Hippocampal formation (tissue), 2 donors: ENCODE measurements at places on chromosomes 11 and 22.
A peak's percentile ranks its signal among the peaks of the same experiment; 100 is the strongest.

GRCh38 chr11:70881948-70882715 is 370.2 kb downstream of the SHANK2 start:
- no peak for DNase-seq

- no peak for DNase-seq
These were observed 22.0 kb upstream of the KLHL35 start for GRCh38 chr11:75454987-75455386.

DNA sequence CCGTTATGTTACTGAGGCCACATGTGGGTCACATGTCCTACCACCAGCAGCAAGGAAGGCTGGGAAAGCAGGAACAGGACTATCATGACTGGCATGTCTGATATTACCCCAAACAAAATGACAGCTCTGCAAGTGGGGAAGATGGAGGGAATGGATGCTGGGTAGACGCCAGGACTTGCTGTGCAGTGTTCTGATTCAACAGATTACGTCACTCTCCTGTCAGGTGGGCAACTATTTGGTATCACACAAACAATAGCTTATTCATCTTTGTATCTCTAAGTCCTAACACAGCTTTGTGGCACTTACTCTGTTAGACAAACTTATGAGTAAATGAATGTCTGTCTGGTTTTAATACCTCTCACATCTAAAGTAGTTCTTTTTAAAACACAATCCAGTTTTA is 105.2 kb downstream of the SPON1 start:
- no peak for DNase-seq

DNA sequence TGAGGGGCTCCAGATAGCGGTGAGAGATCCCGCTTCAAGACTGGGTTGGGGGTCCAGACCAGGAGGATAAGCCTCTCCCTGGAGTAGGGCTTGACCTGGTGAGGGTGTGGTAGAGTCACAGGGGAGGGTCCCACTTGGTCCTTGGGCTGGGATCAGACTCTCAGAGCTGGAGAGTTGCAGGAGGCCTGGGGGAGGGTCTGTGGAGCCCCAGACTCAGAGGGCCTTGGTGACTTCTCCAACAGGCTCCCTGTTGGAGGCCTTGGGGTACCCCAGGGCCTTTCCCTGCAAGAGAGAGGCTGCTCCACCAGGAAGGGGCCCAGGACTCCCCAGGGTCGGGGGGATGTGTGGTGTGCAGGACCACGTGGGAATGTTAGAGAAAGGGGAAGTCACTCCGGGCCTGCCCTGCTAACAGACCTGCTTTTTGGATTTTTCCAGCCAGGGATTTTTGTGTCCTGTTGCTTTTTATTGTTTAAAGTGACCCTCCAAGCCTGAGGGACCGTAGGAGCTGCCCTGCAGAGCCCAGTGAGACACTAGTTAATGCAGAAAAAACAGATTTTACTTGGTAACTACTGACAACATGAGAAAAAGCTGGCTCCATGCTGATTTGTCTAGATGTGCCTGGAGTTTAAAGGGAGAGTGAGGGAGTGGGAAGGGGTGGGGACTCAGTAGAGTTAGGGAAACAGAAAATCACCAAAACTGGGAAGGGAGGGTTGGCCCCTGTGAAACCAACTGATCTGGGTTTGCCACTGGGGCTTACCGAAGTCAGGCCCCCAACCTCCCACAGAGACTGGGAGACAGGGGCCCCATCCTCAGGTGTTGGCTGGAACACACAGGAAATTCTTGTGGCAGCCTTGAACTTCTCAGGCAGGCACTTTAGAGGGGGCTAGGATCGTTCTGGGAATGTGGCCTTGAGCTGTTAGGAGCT is 801 bp upstream of the TXNRD2 start:
- peak; percentile 35 for DNase-seq

DNA sequence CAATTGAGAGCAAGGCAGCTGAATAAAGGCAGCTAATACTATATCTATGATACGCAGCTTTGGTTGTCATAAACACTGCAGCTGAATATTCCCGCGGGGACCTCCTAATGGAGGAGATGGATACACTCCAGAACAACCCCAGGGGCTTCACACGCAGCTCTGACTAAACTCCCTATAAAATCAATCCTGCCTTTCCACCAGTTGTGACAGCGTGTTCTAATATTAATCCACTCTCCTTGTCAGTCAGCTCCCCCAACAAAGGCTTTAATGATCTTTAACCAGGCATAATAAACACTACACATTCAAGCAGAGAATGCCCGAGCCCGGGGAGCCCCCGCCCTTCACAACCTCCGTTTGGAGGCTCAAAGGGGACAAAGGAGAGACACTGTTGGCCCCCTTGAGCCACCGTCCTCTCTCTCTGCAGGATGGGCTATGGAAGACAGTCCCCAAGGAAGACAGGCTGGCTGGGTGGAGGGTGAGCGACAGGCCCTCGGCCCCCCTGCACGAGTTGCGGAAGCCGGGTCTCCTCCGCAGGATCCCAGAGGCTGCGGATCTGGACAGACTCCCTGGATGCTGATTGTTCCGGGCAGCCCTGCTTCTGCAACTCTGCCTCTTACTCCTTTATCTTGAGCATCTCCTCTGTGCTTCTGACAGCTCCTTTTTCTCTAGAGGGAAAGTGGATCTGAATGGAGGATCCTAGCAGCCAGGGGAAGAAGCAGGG is 565.2 kb downstream of the BUD13 start:
- DNase-seq, result no peak

- DNase-seq, result peak; percentile 50
These were observed 19.0 kb upstream of the E2F8 start for GRCh38 chr11:19259487-19260345.

DNA sequence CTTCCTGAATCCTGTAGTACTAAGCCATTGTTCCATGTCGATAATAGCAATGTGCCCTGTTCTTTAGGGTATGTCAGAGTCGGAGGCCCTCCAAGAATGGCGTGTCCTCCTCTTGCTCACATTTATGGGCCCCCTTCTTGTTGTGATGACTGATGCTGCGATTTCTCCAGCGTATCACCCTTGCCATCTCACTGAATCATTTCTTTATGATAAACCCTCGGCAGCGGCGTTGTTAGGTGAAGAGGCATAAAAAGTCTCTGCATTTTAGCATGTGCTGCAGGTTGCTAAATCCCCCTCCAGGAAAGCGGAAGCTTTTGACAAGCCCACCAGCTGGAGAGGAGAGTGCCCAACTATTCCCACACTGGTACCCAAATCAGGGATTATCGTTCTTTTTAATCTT is 1045.3 kb downstream of the BRD1 start:
- DNase-seq, result no peak

DNA sequence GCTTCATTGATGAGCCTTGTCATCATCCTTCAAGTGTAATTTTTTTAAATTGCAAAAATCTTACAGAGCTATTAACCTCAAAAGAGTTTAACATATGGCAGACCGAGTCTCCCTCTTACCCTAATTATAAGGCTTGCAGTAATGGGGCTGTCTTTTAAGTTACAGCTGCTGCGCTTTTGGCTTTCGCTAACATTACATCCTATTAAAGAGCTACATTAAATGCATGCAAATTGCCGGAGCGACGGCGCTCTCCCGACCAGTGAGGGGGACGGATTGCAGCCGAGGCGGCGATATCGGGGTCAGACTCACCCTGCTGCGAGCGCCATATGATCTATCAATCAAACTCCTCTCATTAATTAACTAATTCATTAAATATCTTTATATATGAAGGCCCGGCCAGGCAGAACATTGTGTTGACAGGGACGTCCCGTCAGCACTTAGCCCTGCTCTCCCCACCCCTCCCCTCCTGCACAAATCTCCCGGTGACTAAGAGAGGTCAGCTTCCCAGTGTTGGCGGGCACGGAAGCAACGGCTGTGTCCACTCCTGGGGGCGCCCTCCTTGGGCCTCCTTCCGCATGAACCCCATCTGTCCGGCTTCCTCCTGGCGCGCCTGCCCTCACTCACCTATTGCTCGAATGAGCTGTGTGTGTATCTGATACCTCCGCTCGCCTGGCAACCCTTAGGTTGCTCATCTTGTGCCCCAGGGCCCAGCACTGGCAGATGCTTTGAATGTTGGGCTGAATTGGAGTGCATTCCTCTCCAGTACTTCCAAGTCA is 156.0 kb upstream of the CADM1 start:
- no peak for DNase-seq

GRCh38 chr11:32137263-32137662 is 46.4 kb downstream of the RCN1 start:
- DNase-seq, result no peak

GRCh38 chr11:62514151-62514550 is 32.5 kb downstream of the AHNAK start:
- no peak for DNase-seq

- DNase-seq, result no peak
These were observed 12.3 kb downstream of the MRE11 start for GRCh38 chr11:94481342-94481741.

GRCh38 chr11:117179048-117179999 is 781 bp downstream of the SIDT2 start:
- DNase-seq, result no peak

DNA sequence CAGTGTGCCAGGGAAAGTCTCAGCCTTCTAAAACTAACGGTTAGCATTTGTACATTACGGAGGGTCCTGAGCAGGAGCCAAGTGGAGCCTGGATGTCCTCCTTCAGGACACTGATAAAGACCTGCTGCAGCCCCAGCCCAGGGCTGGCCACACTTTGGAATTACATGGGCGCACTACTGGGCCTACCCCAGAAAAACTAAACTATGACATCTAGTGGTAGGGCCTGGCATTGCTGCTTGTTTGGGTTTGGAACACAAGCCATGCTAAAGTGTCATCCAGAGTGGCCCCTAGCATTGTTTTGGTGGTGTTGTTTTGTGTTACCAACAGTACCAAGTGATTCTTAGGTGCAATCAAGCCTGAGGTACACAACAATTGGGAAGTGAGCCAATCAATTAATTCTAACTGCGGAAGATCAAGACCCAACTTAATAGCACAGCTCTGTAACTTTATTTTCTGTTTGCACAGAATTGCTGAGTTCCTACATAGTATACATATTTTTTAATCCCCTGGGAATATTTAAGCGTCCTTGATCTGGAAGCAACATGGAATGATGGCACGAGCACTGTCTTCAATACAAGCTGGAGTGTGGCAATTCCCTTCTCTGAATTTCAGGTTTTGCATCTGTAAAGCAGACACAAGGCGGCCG is 340.7 kb downstream of the LARGE1 start:
- DNase-seq, result peak; percentile 42

DNA sequence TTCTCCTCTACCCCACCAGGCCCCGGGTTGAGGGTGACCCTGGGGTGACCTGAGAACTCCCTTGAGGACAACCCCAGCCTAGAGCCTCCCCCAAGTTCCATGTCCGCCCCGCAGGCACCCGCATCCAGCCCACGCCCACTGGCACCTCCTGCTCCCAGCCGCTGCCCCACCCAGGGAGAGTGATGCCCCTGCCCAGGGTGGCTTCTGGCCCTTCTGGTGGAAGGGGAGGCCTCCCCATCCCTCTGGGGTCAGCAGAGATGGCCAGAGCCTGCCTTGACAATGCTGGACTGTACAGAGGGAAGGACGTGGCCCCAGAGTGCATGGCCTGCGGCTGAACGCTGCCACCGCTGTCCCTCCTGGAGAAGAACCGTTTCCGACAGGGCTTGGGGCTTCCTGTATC is 1.1 kb upstream of the TH start:
- DNase-seq, result no peak

GRCh38 chr22:24039046-24039445 is 27.9 kb downstream of the CABIN1 start:
- DNase-seq, result no peak

GRCh38 chr11:94866231-94866822 is 98.2 kb downstream of the AMOTL1 start:
- no peak for DNase-seq

GRCh38 chr11:110174645-110175310 is 81.6 kb downstream of the ZC3H12C start:
- no peak for DNase-seq

DNA sequence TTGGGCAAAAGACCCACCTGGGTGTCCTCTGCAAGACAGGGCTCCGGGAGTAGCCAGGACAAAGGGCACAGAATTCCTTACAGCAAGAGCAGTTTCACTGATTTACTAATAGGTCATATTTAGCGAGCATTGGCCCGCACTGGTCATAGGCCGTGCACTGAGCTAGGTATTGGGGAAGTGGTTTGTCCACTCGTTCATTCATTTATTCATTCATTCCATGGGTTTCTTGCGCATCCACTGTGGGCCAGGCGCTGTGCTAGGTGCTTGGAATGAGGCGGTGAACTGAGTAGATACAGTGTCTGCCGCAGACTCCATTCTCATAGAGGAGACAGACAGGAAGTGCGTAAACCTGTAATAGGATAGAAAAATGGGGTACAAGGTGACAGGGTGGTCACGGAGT is 13.2 kb upstream of the LINC01488 start:
- no peak for DNase-seq

GRCh38 chr11:83773950-83774880 is 488.0 kb upstream of the CCDC90B start:
- DNase-seq, result no peak

- no peak for DNase-seq
These were observed 86.8 kb downstream of the TEAD1 start for GRCh38 chr11:12761029-12761428.

DNA sequence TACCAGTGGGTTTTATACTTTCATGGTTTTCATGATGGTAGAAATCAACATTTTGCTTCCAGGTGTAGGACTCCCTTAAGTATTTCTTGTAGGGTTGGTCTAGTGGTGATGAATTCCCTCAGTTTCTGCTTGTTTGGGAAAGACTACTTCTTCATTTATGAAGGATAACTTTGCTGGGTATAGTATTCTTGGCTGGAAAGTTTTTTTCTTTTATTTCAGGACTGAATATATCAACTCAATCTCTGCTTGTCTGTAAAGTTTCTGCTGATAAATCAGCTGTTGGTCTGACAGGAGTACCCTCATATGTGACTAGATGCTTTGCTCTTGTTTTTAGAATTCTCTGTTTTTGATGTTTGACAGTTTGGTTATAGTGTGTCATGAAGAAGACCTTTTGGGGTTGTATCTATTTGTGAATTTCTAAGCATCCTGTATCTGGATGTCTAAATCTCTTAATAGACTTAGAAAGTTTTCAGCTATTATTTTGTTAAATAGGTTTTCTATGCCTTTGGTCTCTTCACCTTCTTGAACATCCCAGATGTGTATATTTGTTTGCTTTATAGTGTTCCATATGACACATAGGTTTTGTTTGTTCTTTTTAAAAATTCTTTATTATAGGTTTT is 95.9 kb downstream of the ENTHD1 start:
- DNase-seq, result no peak

DNA sequence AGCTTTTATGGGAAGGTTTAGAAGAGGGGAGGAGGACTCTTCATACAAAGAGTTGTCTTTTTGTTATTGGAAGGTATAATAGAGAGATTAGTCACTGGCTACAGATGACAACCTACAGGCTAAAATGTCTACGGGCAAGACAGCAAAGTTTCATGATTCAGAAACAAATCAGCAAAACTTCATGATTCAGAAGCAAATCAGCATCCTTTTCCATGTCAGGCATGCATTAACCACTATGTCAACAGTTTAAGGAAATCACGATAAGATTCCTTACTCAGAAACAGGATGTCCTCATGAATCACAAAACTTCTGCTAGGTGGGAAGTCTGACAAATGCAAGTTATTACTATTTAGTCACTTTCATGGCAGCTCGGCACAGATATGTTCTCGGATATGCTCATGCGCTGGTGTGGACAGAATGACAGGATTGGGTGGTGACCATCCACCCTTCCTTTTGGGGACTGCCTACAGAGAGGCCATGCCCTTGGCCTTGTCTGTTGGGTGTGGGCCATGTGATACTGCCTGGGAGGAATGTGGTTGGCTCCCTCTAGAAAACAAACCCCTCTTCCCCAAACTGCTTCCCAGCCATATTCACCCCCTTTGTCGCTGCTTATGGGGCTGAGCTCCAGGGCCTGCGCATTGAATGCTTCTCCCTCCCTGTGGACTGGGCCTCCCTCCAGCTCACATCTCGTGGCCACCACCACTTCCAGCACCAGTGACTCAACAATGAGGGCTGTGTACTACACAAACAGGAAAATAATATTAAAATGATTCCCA is 10.1 kb downstream of the C11orf91 start:
- DNase-seq, result peak; percentile 47
